ENCODE measurements at places on chromosomes 4 and X. TPM values are rescaled to one million over a fixed set of nuclear protein-coding genes. Genes with fewer than 3 reads are reported as not detected.

GRCh38 chr4:168304744-168305459 is 13.7 kb downstream of the DDX60 start:
- no peak for DNase-seq

DNA sequence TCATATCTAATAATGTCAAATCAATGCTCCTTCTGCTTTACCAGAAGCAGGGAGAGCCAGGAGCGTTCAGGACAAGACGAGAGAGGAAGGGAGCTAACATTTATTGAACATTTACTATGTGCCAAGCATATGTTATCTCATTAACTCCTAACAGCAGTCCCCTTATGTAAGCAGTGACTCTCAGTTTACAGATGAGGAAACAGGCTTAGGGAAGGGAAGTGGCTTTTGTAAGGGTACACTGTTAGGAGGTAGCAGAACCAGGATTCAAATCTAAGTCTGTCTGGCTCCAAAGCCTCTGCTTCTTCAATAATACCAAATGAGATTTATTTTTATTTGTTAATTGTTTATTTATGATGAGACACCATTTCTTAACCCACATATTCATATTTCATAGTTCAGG is 2.6 kb upstream of the STARD8 start:
- DNase-seq: no peak

DNA sequence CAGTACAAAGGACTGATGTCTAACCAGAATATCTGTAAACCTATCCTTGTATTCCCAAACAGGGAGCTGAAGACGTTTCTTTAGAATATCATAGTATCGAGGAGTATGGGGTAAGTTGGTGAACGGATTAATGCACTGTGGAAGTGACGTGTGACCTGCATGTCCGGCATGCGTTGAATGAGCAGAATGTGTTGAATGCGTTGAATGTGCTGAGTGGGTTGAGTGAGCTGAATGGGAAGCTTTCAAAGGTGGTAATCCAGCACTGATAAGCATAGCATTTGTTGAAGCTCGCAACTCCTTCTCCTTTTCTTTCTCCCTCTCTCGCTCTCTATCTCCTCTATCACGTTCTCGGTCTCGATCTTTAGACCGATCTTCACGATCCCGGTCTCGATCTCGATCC is 8.1 kb downstream of the DHX15 start:
- no peak for DNase-seq

DNA sequence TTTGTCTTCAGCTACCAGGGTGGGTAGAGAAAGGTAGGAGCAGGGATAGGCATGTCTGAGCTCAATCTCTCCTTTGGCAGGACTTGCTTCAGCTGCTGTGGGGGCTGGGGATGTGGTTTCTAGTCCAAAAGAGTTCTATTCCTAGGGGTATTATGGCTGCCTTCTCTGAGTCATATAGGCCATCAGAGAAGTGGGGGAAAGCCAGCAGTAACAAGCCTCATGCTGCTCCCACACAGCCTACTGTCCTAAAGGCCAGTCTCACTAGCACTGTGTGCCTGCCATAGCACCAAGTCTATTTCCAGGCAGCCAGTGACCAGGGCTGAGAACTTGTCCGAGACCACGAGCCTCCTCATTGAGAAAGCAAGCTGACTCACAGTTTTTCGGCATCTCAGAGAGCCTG is 270.6 kb downstream of the DCAF12L2 start:
- no peak for DNase-seq

- DNase-seq: no peak
Observed at GRCh38 chr4:26110493-26110892, 196.5 kb downstream of the SMIM20 start.

DNA sequence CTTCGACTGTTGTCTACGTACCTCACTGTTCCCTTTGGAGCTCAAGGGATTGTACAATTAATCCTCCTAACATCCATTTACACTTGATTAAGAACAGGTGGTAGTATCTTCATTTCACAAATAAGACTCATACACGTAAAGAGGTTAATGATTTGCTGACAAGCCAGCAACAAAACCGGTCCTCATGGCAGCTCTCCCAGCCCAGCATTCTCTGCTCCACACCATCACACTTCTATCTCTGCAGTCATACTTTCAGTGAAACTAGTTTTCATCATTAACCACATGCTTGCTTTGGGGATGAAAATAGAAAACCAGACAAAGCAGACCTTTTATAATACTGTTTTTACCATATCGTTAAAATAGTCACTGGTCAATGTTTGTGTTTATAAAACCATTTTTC is 28.7 kb upstream of the CASK start:
- DNase-seq: no peak

GRCh38 chrX:154596290-154596929 is 11.5 kb downstream of the CTAG1A start:
- no peak for DNase-seq

- peak; percentile 24 for DNase-seq
Observed at GRCh38 chr4:118279328-118279727, 73.5 kb downstream of the PRSS12 start.

DNA sequence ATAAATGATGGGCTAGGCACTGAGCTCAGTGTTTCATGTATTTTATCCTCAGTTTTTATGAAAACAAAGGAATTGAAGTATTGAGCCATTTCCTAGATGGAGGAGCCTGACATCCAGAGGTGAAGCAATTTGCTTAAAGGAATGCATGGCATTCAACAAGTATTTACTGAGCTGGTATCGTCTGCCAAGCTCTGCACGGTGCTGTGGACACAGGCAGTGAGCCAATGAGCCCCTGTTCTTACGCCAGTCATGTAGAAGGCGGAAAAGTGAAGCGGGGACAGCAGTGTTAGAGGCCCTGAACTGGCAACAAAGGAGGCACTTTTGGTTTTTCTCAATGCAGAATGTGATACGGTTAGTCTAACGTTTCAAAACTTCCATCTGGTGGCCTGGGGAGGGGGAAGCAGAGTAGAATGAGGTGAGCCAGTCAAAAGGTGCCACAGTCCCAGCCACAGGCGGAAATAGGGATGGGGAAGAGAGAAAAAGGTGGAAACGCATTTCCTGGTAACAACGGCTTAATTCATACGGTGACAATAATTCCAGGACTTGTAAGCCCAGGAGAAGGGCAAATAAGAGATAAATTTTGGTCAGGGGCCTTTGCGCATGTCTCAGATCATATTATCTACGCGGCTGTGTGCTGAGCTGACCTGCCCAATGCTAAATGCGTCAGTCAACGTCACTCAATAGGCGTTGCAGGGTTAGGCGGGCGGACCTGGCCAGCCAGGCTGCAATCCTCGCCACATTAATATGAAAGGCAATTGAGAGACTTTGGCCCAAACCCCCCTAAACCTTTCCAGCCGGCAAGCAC is 133.9 kb downstream of the AFAP1 start:
- no peak for DNase-seq

DNA sequence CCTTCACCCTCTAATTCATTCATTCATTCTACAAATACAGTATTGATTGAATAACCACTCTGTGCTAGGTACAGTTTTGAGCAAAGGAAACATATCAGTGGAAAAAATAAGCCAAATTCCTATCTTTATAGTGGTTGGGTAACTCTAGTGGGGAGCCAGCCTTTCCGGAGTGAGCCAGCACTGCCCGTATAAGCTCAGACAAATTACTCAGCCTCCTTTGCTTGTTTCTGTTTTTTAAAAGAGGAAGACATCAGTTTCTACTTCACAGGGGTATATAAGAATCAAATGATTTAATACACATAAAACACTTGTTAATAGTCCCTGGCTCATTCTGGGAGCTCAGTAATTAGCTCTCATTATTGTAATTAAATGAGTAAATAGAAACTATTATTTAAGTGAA is 238.2 kb upstream of the MAD2L1 start:
- no peak for DNase-seq

DNA sequence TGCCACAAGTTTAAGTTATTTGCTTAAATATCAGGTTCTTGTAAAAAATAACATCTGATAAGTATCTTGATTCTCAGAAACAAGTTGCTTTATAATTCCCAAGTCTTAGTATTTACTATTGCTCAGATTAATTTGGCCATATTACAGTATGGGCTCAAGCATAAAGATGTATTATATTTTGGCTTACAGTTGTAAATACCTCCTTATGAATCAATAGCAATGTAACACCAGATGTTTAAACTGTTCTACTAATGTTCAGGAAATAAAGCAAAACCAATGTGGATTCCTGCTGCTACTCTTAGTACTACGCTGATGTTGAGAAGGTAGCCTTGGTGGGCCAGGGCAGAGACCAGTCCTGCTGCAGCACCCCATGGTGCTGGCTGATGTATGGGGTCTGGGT is 102.7 kb downstream of the MGST2 start:
- DNase-seq: no peak

- DNase-seq: no peak
Observed at GRCh38 chrX:153442463-153442862, 3.4 kb downstream of the TREX2 start.

DNA sequence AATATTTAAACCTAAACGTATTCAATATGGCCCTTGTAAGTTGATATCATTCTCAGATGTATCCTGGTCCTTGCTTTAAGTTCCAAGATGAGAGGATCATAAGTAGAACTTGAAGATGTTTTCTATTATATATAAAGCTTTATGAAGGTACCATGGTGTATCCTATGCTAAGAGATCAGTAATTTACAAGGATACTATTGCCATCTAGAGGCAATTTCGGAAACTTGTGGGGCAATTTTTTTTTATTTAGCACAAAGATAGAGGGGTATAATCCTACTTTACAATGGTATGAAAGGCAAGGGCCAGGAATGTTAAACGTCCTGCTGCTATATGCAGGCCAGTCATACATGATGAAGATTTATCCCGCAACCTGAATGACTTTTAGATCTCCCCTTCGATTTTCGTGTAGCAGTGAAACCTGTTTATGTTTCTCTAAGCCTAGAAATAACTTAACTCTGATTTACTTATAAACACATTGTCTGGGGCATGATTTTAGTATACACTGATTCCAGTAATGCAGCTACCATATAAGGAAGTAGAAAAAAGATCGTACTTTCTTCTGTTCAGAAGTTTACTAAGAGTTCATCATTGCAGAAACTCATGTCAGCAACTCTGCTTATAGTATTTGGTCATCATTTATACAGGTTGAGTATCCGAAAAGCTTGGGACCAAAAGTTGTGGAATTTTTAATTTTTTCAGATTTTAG is 2.6 kb downstream of the SLC25A31 start:
- DNase-seq: peak; percentile 42

GRCh38 chr4:99395595-99396364 is 39.4 kb downstream of the ADH7 start:
- DNase-seq: no peak

- no peak for DNase-seq
Observed at GRCh38 chr4:69760455-69760854, at the start of gene SULT1B1. TSS of gene SULT1B1 (minus strand) at chr4:69760620. CDS start at chr4:69755217, 5,403 bp downstream.

DNA sequence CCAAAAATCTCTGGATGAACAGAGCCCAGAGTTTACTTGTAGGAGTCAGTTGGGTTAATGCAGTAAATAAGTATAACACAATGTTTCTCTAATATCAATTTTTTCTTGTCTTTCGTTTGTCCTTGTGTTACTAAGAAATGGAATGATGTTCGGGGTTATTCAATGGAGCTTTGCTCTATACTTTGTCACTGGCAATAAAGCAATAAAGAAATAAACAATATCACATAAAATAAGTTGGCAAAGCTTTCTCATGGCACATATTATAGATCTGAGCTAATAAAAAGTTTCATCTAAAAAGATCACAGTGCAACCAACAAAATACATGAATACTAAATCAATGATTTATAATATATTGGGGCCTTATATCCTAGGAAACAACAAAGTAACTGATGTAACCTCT is 32.7 kb downstream of the INPP4B start:
- DNase-seq: no peak

- no peak for DNase-seq
Observed at GRCh38 chr4:187798385-187798784, 197.2 kb upstream of the ZFP42 start.

GRCh38 chrX:9644335-9644734 is 121.3 kb downstream of the GPR143 start:
- DNase-seq: no peak

- no peak for DNase-seq
Observed at GRCh38 chr4:151105454-151106032, 6.1 kb downstream of the RPS3A start.

GRCh38 chrX:40912576-40912975 is 172.7 kb upstream of the USP9X start:
- no peak for DNase-seq

- DNase-seq: no peak
Observed at GRCh38 chr4:8463811-8464210, 23.2 kb downstream of the TRMT44 start.

- no peak for DNase-seq
Observed at GRCh38 chr4:142846729-142847596, 862 bp upstream of the INPP4B start.

- DNase-seq: peak; percentile 90
Observed at GRCh38 chr4:702618-703048, 3.0 kb upstream of the PCGF3 start.

DNA sequence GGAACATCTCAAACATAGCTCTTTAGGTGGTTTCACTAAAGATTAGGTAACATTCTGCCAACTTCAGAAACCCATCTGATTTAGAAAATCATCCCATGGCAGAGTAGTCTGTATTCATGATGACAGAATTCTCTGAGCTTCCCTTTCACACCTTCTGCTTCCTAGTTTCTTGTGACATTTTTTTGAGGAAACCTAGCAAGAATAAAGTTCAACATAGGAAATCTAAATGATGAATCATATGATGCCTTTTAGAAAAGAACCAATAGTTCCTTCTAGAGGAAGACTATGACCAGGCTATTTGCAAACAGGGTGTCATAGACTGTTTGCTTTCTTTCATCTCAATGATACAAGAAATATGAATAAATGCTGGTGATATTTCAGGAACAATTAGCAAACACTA is 49.8 kb upstream of the CAMK2D start:
- DNase-seq: no peak

The RAI2 gene
- not detected for total RNA-seq

The TMPRSS11F gene
- not detected for total RNA-seq

The AFP gene
- 2.9 TPM for total RNA-seq

The SPCS3 gene
- total RNA-seq: 196 TPM

The ERAS gene
- total RNA-seq: not detected

The BMX gene
- 1.4 TPM for total RNA-seq

The F8A2 gene
- not detected for total RNA-seq

The NLGN4X gene
- total RNA-seq: 0.07 TPM

The VSIG1 gene
- total RNA-seq: not detected

The CT45A1 gene
- total RNA-seq: 2.7 TPM
